ENCODE measurements at places on chromosomes 16 and 17.

DNA sequence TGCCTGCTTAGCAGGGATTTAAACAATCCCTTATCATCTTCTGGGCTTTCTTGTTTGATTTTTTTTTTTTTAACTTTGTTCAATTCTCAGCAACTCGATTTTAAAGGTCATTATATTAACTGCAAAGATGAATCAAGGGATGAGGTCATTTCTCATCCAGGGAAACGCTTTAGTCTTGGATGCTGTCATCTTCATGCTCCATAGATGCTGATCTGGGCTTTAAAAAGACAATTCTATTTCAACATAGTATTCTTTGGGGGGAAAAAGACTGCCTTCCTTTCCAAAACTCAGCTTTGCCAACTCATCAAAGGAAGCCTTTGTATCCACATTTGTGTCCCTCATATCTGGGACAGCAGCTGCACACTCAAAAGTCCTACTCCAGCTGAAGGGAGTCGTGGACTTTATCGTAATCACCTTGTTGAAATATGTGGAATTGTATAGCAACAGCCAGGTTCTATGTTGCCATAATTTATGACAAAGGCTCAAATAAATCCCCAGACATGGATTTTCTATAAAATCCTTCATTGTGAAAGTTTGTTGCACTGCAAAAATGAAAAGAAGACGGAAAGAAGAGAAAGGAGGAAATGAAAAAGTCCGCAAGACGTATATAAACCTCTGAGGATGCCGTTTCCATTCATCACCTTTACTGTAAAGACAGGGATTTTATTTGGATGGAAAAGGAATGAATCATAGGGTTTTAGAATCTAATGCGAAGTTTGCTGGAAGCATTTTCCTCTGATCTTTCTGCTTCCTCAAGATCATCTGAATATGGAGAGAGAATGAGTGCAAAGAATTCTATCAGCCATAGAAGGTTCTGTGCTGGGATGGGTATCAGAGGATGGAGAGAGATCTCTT, 48.6 kb upstream of the XYLT1 start:
- no peak for DNase-seq

DNA sequence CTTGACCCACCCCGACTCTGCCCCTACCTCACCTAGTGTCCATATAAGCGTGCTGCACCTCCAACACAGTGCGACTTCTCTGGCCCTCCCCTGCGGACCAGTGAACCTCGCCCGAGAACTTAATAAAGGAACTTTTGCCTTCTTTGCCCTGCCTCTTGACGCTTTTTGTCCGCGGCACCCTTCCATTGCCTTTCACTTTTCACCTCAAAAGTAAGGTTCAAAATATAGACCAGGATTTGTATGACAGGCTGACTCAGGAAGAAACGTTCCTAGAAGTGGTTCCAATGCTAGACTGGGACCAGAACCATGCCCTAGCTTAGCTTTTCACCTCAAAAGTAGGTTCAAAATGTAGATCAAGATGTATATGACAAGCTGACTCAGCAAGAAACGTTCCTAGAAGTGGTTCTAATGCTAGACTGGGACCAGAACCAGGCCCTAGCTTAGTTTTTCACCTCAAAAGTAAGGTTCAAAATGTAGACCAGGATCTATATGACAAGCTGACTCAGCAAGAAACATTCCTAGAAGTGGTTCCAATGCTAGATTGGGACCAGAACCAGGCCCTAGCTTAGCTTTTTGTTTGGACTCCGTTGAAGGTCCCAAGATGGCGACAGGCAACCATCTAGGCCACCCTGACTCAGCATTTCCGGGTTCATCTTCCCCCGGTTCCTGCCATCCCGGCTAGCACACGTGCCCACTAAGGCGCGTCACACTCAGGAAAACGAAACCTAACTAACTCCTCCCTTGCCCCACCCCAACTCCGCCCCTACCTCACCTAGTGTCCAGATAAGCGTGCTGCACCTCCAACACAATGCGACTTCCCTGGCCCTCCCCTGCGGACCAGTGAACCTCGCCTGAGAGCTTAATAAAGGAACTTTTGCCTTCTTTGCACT, 51.0 kb upstream of the TMEM97 start:
- no peak for DNase-seq

GRCh38 chr16:52547834-52548215, 882 bp upstream of the TOX3 start:
- DNase-seq = no peak

DNA sequence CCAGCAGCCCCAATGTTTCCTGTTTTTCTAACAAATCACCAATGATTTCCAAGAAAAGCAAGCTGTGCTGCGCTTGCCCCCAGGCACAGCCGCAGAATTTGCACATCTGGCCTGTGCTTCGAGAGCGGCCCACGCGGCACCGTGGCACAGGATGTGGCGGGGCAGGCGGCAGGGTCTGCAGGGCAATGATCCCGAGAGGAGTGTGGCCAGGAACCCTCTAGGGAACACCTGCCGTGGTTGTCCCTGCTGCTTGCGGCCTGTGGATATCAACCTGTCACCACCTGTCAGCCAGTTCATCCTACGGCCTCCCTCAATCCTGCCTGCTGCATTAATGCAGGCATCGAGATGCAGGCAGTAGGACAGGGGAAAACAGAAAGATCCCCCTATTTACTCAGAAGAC, 24.0 kb downstream of the PIK3R5 start:
- DNase-seq = peak; percentile 75

DNA sequence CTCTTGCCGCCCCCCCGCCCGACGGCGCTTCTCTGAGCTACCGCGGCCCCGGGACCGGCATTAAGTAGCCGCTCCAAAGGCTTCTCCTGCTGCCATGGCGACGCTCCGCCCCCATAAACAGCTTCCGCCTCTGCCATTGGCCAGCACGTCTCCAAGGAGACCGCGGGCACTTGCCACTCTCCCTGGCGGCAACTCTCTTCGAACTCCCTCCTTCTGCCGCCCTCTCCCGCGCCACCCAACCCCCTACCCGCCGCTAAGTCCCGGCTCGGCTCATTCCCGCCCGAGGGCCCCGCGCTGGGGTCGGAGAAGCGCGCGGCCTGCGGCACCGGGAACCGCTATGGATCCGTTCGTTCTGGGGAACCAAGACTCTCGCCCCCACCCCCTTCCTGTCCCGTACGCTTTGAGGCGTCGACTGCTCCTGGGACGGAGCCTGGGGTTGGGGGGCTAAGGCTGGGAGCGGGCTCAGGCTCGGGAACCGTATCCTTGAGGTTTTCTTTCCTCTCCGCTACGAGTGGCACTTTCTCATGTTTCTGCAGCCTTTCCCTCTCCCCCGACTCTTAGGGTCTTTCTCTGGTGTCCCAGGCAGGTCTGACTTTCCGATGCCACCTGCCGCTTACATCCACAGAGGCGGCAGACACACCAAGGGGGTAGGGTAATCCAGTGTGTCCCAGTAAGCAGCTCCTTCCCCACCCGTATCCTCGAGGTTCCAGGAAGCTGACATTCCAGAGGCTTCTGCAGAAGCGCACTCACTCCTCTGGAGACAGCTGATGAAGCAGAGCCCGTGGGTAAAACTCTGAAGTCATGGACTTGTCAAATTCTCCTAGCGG, at the start of gene FOXJ1:
TSS of gene FOXJ1 (minus strand) at position 34 of the 827 bp plus-strand sequence. CDS start 850 bp downstream, outside the sequence.
- peak; percentile 90 for DNase-seq

- DNase-seq = no peak
Observed at GRCh38 chr16:2897110-2897509, 14.1 kb downstream of the FLYWCH2 start.

DNA sequence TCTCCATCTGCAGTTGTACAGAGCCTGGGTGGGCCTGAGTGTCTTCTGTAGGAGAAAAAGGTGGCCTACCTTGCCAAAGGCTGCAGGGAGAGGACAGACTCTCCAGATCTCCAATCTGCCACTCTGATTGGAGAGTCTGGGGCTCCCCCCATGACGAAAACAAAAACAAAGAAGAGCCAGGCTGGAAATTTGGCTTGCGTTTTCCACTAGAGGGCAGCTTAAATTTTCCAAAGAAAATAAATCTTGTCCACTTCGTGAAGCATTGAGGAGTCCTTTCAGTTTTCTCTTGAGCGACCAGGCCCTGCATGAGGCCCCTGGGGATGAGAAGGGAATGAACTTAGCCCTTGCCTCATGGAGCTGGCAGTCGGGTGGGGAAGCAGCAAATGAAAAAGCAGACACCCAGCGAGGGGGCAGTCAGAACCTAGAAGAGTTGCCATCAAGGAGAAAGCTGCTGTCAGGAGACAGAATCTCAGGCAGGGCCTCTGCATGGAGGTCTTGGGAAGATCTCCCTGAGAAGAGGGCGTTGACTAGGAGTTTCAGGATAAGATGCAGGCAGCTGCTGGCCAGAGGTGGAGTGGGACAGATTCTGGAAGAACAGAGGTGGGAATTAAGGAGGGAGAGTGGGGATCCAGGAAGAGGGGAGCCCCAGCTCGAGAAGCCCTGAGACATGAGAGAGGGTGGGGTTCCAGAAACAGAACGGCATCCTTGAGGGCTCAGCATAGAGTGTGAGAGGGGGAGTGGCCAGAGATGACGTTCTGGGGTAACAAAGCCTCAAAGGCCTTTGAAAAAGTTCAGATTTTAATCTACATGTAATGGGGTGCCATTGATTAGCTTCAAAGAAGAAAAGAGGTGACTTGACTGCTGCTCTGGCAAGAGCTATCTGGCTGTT, 8.4 kb upstream of the SHCBP1 start:
- no peak for DNase-seq

- no peak for DNase-seq
Observed at GRCh38 chr17:82444941-82445521, 5.5 kb downstream of the CYBC1 start.

DNA sequence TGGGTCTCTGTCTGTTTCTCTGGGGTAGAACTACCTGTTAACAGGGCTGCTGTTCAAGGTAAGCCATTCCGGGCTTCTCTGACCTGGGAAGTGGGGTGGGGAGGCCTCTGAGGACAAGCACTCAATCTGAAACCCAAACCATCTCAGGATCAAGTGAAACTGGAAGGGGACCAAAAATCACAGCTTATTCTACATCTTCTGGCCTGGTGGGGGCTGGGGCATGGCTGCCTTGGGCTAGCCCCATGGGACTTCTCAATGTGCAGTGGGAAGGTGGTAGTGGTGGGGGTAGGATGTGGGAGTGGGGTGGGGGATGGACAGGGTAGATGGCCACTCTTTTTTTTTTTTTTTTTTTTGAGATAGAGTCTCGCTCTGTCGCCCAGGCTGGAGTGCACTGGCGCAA, 5.5 kb downstream of the FLOT2 start:
- DNase-seq = no peak

DNA sequence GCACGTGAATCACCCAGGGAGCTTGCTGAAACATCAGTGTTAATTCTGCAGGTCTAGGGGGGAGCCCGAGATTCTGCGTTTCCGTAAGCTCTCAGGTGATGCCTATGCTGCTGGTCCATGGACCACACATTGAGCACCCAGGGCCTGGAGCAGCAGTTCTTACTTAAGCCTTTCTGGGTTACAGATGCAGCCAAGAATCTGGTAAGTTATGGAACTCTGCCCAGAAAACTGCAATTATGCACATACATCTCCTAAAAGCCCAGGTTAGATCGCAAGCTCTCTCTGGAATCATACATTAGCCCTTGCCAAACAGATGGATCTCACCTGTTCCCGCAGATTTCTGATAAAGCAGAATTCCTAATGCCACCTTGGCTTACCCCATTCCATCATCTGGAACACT, 265.9 kb upstream of the SALL1 start:
- DNase-seq = no peak

- DNase-seq = no peak
Observed at GRCh38 chr16:12337871-12338655, 361.5 kb downstream of the SNX29 start.

GRCh38 chr17:77884019-77884418, 74.5 kb upstream of the TNRC6C start:
- no peak for DNase-seq

DNA sequence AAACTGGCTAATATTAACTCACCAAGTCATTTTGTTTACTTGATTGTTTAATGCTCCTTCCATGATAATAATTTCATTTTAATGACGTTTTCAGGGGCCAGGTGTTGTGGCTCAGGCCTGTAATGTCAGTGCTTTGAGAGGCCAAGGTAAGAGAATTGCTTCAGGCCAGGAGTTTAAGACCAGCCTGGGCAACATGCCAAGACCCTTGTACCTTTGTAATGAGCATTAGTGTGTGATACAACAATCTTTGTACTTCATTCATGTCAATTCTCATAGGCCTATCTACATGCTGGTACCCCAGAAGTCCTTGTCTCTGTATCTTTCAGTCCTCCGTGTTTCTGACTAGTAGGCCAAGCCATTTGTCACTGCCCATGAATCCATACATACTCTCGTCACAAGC, 296.9 kb downstream of the ZFHX3 start:
- DNase-seq = no peak

DNA sequence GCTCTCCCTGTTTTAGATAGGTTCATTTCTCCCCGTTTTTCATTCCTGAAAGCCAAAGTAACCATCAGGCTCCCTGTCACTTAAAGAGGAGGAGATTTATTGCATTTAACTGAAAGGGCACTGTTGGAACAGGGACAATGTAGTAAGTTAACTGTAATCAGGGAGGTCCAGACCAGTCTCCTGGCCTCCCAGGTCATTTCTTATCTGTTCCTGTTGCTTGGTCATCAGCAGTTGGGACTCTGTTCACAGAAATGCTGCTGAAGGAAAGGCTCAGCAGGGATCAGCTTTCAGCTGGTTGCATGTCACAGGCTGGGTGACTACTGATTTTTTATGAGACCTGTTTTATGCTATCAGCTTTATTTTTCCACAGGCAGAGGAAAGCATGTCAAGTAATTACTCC, 622.6 kb upstream of the GOT2 start:
- DNase-seq = no peak

GRCh38 chr17:6512552-6512951, 43.8 kb downstream of the PITPNM3 start:
- no peak for DNase-seq

All from activated naive CD8-positive, alpha-beta T cell treated with anti-CD3 and anti-CD28 coated beads, Interleukin-2, amount 50 U/mL, for 24 hours (primary cell).